ENCODE measurements at places on chromosomes 1 and 21.

GRCh38 chr1:201404722-201405483, 5.8 kb upstream of the LAD1 start:
- no peak for DNase-seq

GRCh38 chr1:45423906-45424678, 66.9 kb downstream of the TESK2 start:
- no peak for DNase-seq

- DNase-seq, result no peak
Measured at GRCh38 chr1:37035796-37036666, 1.7 kb upstream of the GRIK3 start.

DNA sequence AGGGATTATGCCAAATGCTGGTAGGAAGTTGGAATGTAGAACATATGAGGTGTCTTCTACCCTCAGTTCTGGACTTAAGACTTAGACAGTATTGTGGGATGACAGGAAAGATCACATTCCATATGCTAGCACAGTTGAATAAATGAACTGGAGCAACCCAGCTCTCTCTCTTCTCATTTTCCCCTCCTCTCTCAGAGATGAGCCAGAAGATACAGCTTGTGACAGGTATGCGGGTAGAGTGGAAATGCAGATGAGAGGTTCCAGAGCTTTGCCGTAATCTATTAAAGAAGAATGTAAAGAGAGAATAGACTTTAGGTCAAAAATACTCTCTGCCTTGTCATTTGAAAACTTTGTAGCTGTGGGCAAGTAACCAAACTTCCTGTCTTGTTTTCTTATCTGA, 32.5 kb upstream of the HMCN1 start:
- no peak for DNase-seq

DNA sequence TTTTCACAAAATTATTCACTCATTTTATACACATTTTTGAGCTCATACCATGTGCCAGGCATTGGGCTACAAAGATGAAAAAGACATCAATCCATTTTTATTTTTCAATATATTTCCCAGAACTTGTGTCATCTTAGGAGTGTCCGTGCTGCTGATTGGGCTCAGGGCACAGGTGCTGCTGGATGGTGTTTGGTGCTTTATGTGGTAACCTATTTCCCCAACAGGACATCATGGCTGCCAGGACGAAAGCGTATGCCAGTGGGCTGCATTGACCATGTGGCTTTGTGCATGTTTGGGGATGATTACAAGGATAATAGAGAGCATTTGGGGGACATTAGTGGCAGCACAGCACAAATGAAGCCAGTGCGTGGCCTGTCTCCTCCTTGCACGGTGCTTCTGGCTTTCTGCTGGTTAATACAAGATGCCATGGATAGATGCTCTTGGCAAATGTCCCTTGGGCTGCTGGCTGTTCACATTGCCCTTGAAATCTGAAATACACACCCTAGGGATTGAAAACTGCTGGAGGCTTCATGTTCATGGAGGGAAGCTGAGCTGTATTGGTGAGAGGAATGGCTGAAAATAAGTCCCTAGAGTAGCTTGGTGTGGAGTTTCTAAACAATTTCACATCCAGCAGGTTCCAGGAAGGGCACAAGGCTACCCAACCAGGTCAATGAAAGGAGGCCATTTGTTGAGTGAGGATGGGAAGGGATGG, 52.3 kb downstream of the TENT5C start:
- no peak for DNase-seq

- no peak for DNase-seq
Measured at GRCh38 chr1:40836283-40836682, 25.9 kb downstream of the CITED4 start.
